Regular cardiac myocyte (primary cell): ENCODE measurements at places on chromosomes 7 and 10. TPM values are rescaled to one million over a fixed set of nuclear protein-coding genes. Genes with fewer than 3 reads are reported as not detected.

The AS3MT gene
- total RNA-seq: 7.3 and 7.5 TPM in 2 replicates

The TDRD1 gene
- 1.9 and 5.1 TPM in 2 replicates for total RNA-seq

The CYP17A1 gene
- total RNA-seq: not detected in 2 replicates

The RRP12 gene
- total RNA-seq: 14.7 and 38.3 TPM in 2 replicates

The GLI3 gene
- 1.4 and 3.3 TPM in 2 replicates for total RNA-seq

The TYW1B gene
- 1.9 and 8.5 TPM in 2 replicates for total RNA-seq

The PHYHIPL gene
- total RNA-seq: not detected in 2 replicates

The TYSND1 gene
- total RNA-seq: 7.9 and 11.3 TPM in 2 replicates

The OR6V1 gene
- not detected in 2 replicates for total RNA-seq

The ACTL6B gene
- total RNA-seq: not detected in 2 replicates

The CADPS2 gene
- total RNA-seq: 14.4 and 25.9 TPM in 2 replicates

The TMEM176A gene
- not detected in 2 replicates for total RNA-seq

The NUDT1 gene
- total RNA-seq: 16.3 and 42.6 TPM in 2 replicates

The MLXIPL gene
- not detected in 2 replicates for total RNA-seq

The DGKB gene
- 0.56 and 0.58 TPM in 2 replicates for total RNA-seq

The ECHDC3 gene
- total RNA-seq: 3.4 and 14.6 TPM in 2 replicates

The GJD4 gene
- not detected in 2 replicates for total RNA-seq

The NRCAM gene
- total RNA-seq: 2.3 and 10.4 TPM in 2 replicates

The CCDC146 gene
- 0.77 and 2.5 TPM in 2 replicates for total RNA-seq

The ADAP1 gene
- total RNA-seq: 4.4 and 16.3 TPM in 2 replicates

The CDC14C gene
- total RNA-seq: 0.19 TPM in 1 of 2 replicates, not detected in the other

The CYP3A4 gene
- total RNA-seq: not detected in 2 replicates
